ENCODE measurements at places on chromosomes 2 and 18. TPM values are rescaled to one million over a fixed set of nuclear protein-coding genes. Genes with fewer than 3 reads are reported as not detected.

- no peak for DNase-seq
Observed at GRCh38 chr2:42147641-42148274, 21.4 kb upstream of the EML4 start.

- DNase-seq = peak; percentile 54
Observed at GRCh38 chr2:44740678-44741077, 200.8 kb upstream of the SIX3 start.

GRCh38 chr2:6337472-6337820, 528.3 kb downstream of the CMPK2 start:
- DNase-seq = no peak

The CFC1 gene
- not detected for total RNA-seq
